Lung (tissue), 17 donors: ENCODE measurements at places on chromosomes 16 and 17. TPM values are rescaled to one million over a fixed set of nuclear protein-coding genes. Genes with fewer than 3 reads are reported as not detected.

The CD2BP2 gene
- 37.5 TPM for total RNA-seq

The KRTAP3-2 gene
- not detected for total RNA-seq

- no peaks in the 10 kb centered on the region for H3K27me3 ChIP-seq
- DNase-seq = peak; percentile 3
- H3K27ac ChIP-seq = peak overlapping the region; percentile 53
- H3K4me1 ChIP-seq = no peaks in the 10 kb centered on the region
- peaks cover 30% of the 10 kb centered on the region for H3K36me3 ChIP-seq
- H3K4me3 ChIP-seq = no peak overlapping the region
These were observed 41.7 kb downstream of the ZZEF1 start for GRCh38 chr17:4100883-4101756.

GRCh38 chr17:36055921-36056520 lies 8.1 kb upstream of the CCL18 start:
- no peak for DNase-seq
- no peaks in the 10 kb centered on the region for H3K27me3 ChIP-seq
- no peaks in the 10 kb centered on the region for H3K36me3 ChIP-seq
- no peak overlapping the region for H3K27ac ChIP-seq

- no peak overlapping the region for H3K27ac ChIP-seq
- H3K4me3 ChIP-seq = no peak overlapping the region
- H3K27me3 ChIP-seq = no peaks in the 10 kb centered on the region
- peaks cover 1% of the 10 kb centered on the region for H3K4me1 ChIP-seq
- DNase-seq = no peak
These were observed 6.4 kb downstream of the ASPSCR1 start for GRCh38 chr17:81983639-81984373.

DNA sequence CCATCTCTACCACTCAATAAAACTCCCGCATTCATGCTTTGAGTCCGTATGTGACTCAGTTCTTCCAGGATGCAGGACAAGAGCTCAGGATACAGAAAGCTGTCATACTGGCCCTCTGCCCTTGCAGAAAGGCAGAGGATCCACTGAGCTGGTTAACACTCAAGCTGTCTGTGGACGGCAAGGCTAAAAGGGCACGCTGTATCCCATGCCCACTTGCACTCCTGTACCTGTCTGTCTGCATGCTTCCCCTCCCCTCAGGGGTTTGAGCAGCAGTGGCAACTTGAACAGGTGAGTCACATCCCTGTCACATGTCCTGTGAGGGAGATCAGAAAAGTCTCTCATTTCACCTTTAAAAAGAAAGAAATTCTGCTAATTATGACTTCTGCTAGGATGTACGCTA lies 293.8 kb downstream of the HS3ST3B1 start:
- no peak overlapping the region for H3K27ac ChIP-seq
- H3K4me1 ChIP-seq = no peaks in the 10 kb centered on the region
- no peak overlapping the region for H3K4me3 ChIP-seq
- H3K36me3 ChIP-seq = no peaks in the 10 kb centered on the region

DNA sequence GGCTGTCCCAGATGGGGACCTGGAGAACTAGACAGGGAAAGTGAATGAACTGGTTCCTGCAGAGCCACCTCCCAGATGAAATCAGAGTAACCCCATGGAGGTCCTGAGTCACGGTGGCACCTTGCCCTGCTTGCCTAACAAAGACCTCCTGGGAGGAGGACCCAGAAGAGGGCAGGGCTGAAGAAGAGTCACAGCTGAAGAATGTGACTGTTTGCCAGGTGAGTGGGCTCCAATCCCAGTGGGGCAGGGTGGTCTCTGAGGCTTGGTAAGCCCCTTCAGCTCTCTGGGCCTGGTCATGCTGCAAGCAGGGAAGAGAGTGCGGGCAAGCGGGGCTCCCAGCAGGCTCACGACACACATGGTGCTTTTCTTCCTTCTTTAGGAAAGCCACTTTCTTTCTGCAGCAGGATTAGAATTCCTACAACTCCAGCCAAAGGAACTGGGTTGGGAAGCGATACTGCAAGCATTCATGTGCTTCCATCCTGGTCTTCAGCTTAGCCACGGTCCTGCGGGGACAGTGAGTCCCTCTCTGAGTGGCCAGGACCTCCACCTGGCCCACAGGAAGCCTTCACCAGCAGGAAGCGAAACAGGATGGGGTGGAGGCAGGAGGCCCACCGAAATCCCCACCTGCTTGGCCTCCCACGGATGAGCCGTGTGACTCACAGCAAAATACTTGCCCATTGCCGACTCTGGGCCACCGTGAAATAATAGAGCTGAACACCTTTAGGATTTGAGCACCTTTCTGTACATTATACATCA lies 4.3 kb downstream of the C16orf74 start:
- no peak for DNase-seq
- no peaks in the 10 kb centered on the region for H3K36me3 ChIP-seq

DNA sequence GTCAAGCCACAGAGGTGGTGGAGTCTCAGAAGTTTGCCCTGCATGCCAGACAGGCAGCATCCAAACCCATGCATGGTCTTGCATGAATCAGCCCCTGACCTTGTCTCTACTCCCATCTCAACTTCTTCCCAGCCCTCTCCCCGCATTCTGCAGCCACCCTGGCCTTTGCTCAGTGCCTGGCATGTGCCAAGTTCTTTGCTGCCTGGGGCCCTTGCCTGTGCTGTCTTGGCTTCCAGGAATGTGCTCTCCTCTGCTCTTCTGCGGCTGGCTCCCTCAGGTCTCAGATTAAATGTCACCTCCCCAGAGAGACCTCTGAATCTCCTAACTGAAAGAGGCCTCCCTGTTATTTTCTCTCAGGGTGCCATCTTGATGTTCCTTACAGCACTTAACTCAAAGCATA lies 17.6 kb downstream of the DRC3 start:
- peaks cover 2% of the 10 kb centered on the region for H3K36me3 ChIP-seq
- H3K27ac ChIP-seq = no peak overlapping the region

DNA sequence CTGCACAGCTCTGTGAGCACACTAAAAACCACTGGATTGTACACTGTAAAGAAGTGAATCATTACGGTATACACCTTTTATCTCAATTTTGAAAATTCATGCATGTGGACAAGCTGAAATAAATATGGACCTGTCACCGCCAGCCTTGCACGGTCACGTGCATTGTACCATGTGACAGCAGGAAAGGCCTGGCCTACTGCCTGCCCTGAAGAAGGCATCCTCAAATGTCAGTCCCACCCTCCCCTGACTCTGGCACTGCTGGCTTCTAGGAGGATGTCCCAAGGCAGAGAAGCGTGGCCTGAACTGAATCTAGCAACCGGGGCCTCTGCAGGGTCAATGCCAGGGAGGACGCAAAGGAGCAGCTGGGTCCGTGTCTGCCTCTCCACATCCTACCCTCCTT lies 34.6 kb downstream of the SLC38A8 start:
- no peak overlapping the region for H3K27ac ChIP-seq
- no peaks in the 10 kb centered on the region for H3K27me3 ChIP-seq
- DNase-seq = no peak
- H3K36me3 ChIP-seq = no peaks in the 10 kb centered on the region

DNA sequence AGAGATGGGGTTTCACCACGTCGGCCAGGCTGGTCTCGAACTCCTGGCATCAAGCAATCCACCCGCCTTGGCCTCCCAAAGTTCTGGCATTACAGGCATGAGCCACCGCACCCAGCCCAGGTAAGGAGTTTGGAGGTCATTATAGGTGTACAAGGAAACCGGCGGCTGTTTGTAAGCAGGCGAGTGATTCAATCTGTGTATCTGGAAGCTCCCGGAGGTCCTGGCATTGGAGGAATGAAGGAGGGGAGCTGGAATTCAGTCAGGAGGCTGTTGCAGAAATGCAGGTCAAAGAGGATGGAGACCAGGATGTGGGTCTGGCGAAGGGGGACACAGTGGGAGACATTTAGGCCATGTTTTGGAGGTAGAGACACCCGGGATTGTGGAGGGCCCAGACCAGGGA lies 18.8 kb downstream of the CDC42EP4 start:
- peak overlapping the region; percentile 91 for H3K27ac ChIP-seq
- H3K36me3 ChIP-seq = peaks cover 2% of the 10 kb centered on the region
- H3K27me3 ChIP-seq = no peaks in the 10 kb centered on the region

- H3K27me3 ChIP-seq = no peaks in the 10 kb centered on the region
- peaks cover 21% of the 10 kb centered on the region for H3K36me3 ChIP-seq
- peaks cover 7% of the 10 kb centered on the region for H3K4me1 ChIP-seq
These were observed 885 bp upstream of the SLC35B1 start for GRCh38 chr17:49708515-49709183.

DNA sequence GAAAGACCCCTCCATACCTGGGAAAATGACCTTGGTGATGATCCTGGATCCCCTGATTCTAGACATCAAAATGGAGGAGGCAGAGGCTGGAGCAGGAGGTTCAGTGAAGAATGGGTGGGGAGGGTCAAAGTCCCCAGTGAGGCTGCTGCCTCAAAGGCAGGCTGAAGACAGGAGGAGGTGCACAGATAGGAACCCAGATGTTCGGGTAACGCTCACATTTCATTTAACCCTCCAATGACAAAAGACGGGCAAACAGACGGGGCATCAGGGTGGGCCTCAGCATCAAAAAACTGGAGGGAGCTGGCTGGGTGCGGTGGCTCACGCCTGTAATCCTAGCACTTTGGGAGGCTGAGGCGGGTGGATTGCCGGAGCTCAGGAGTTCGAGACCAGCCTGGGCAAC lies at the start of gene ANKRD40CL:
Gene ANKRD40CL (minus strand): TSS at position 73 of the 400 bp plus-strand sequence. CDS start 605 bp downstream, outside the sequence.
- no peaks in the 10 kb centered on the region for H3K27me3 ChIP-seq
- no peak for DNase-seq
- no peaks in the 10 kb centered on the region for H3K4me1 ChIP-seq
- no peak within 1 kb of the TSS for H3K4me3 ChIP-seq

GRCh38 chr16:56332464-56333079 lies 92.8 kb downstream of the AMFR start:
- no peak overlapping the region for H3K4me3 ChIP-seq
- no peak overlapping the region for H3K27ac ChIP-seq
- H3K27me3 ChIP-seq = no peaks in the 10 kb centered on the region
- DNase-seq = peak; percentile 39
